ENCODE measurements at places on chromosomes 12 and 14.

DNA sequence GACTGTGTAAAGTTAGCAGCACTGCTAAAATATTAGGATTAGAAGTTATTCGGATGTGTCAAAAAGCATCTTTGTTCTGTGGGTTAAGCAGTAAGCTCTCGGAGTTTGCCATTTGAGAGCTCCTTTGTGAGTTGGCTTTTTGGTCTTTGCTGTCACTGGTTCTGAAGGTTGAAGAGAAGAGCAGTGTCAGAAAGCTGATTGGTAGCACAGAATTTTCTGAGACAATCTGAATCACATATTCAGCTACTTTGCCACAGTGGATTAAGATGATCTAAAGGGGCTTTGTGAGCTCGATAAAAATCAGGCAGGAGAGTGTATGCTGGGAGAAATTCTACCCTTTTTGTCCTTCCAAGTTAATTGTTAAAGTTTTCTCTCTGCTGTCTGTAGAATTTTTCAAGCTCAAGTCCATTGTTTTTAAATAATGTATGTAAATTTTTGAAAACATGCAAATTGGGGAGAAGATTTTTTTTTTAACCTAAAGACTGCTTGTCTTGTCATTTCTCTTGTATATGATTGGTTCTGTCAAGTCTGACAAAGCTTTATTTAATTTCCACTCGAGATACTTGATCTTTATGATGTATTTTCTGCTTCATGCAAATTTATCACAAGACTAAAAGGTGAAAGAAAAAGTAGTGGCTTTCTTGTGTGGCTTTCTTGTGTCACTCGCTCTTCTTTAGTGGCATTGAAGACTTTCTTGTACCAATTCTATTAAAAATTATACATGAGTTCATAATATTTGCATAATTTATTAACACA is 307.3 kb downstream of the EGLN3 start:
- no peak for DNase-seq

DNA sequence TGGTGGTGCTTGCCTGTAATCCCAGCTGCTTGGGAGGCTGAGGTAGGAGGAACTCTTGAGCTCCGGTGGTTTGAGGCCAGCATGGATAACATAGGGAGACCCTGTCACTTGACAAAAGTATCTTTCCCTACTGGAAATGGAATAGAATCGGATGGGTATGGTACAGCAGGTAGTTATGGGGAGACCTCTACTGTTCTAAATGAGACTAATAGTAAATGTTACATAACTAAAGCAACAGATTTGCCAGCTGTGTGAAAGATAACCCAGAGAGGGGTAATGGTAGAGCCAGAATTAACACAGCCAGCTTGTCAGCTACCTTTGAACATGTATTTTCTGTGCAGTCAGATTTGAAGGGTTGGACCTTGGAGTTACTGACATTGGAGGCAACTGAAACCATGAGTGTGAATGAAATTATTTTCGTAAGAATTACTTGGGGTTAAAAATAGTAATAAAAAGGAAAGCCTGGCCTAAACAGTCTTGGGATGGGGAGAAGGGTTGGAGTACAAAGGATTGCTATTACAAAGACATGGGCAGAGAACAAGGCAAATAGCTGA is 21.7 kb upstream of the NUP107 start:
- no peak for DNase-seq

DNA sequence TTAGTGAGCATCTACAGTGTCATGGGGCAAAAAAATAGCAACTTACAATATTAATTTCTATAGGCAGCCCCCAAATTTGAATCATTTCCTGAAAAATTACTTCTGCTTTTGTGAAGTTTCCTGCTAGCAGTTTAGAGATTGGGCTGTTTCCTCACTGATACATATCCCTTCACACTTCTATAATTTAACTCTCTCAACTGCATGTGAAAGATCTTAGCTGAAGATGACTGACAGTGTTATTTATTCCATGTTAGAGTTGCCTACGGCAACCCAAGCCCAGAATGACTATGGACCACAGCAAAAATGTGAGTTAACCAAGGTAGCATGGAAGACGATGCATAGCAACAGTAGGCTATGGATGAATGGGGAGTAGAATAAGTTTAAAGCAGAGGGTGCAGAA is at the start of gene KLRG1:
TSS of gene KLRG1 (plus strand) at position 134 of the 400 bp plus-strand sequence. CDS start at position 224, 90 bp downstream.
- no peak for DNase-seq

- peak; percentile 47 for DNase-seq
Measured at GRCh38 chr14:34714320-34715126, at the start of gene CFL2. Gene CFL2, minus strand, starts transcription at chr14:34714593. Its CDS starts 53 bp downstream, at chr14:34714540.

All from activated CD4-positive, alpha-beta T cell treated with anti-CD3 and anti-CD28 coated beads for 1 hour (primary cell).